ENCODE measurements at places on chromosomes 1 and 21. TPM values are rescaled to one million over a fixed set of nuclear protein-coding genes. Genes with fewer than 3 reads are reported as not detected.

TFF1 gene
- not detected for total RNA-seq

ENTREP3 gene
- total RNA-seq: 21.4 TPM

ATP1A4 gene
- not detected for total RNA-seq

CFAP74 gene
- not detected for total RNA-seq

RNU1-3 gene
- total RNA-seq: 2,397 TPM

HES2 gene
- total RNA-seq: 0.93 TPM

PROX1 gene
- not detected for total RNA-seq

Measured in T-helper 2 cell treated with Interferon-gamma antibody and Interleukin-4, amounts not matched to agents 100 ng/mL and 5 ng/mL, for 36 hours (primary cell).